Cortex of kidney (tissue), 1 donor: ENCODE measurements at places on chromosomes 4 and X.

DNA sequence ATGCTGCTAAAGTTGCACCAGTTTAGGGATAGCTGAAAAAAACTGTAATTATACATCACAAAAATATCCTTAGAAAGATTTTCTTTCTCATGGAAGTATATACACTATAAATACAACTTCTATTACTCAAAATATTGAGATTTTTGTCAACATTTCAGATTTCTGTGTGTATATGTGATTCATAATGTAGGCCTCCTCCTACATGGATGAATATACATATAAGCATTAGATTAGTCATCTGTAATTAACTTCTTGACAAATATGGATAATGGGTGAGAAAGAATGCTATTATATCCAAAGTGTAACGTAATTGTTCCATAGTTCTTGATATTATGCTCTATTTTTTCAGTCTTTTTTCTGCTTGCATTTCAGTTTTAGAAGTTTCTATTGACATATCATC is 124.9 kb downstream of the CBLL2 start:
- no peak for DNase-seq

- peak; percentile 2 for DNase-seq
Measured at GRCh38 chrX:129772796-129773431, 6.8 kb upstream of the SASH3 start.

DNA sequence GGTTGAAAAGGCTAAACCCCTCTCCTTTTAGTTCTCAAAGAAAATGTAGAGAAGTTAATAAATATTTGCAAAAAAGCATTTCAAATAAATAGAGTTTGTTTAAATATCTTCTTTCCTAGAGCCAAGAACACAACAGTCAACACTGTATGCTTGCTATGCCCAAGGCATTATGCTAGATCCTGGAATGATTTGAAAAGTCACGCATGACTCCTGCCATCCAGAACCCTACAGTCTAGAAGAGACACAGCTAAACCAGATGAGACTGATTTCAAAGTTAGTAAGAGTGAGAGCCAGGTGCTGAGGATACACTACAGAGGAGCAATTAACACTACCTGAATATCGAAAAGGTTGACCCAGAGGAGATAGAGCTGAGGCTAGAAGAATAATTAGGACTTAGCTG is 205.8 kb downstream of the NWD2 start:
- no peak for DNase-seq

GRCh38 chrX:134388161-134389109 is 71.5 kb upstream of the HPRT1 start:
- no peak for DNase-seq

DNA sequence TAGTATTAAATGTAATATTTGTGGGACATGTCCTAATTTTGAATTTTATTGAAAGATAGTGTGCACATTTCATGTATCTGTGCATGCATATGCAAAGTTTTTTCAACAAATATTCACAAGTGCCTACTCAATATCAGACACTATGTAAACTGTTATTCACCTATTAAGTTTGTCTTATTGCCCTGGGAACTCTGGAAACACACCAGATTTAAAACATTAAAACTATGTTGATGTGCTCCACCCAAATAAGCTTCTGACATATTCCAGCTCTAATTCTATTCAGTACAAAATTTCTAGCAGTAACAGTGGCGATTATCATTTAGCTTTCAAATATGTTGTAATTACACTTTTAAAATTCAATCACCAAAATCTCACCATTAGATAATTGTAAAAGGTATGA is 183.1 kb upstream of the TTC29 start:
- DNase-seq = no peak

DNA sequence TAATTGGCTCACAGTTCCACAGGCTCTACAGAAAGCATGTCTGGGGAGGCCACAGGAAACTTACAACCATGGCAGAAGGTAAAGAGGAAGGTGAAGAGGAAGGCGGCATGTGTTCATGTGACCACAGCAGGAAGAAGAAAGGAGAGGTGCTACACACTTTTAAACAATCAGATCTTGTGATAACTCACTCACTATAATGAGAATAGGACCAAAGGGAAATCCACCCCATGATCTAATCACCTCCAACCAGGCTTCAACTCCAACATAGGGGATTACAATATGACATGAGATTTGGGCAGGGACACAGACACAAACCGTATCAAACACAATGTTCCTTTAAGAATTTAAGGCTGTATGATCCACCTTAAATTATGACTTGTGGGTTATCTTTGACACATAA is 10.5 kb upstream of the PGM2 start:
- DNase-seq = no peak

DNA sequence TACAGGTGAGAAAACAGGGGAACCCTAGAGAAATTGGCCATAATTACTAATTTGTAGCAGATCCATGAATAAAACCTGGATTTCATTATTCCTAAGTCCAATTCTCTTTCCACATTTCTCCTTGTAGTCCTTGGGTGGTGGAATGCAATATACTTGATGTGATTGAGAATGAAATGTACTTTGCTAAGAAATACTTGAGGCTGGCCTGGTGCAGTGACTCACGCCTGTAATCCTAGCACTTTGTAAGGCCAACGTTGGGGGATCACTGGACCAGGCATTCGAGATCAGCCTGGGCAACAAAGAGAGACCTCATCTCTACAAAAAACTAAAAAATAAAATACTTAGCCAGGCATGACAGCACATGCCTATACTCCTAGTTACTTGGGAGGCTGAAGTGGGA is 15.9 kb downstream of the TMEM184C start:
- DNase-seq = no peak

DNA sequence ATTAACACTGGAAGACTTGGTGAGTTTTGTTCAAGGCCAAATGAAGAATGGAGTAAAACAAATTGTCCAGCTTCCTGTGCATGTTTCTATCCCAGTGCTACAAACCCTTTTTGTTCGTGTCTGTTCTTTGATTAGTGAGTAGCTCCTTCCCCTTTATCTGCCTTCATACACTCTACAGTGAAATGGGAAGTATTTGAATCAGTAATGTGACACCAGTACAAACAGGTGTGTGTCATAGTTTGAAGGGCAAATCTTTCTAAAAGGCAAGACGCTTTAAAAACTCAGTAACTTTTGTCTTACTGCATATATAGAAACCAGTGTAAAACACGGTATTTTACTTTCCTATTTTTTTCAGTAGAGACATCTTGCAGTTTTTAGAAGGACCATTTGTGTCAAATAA is 5.9 kb downstream of the ARHGEF38 start:
- no peak for DNase-seq

- DNase-seq = no peak
Measured at GRCh38 chr4:127450276-127450675, 182.5 kb upstream of the INTU start.

DNA sequence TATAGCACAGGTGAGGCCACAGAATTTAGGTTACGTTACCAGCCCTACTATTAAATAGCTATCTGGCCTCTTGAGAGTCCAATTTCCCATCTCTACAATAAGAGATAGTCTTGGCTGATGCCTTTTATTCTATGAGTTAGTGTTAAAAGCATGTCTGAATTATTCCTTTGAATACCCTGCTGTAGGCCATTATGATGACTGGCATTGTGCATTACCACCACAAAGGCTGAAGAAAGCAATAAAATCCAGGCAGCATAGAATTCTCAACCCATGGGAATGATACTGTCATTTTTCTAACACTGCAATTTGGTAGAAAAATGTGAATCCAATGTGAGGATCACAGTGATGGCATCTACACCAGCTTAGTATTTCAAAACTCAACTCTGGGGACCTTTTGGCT is 51.4 kb downstream of the OTC start:
- DNase-seq = no peak

DNA sequence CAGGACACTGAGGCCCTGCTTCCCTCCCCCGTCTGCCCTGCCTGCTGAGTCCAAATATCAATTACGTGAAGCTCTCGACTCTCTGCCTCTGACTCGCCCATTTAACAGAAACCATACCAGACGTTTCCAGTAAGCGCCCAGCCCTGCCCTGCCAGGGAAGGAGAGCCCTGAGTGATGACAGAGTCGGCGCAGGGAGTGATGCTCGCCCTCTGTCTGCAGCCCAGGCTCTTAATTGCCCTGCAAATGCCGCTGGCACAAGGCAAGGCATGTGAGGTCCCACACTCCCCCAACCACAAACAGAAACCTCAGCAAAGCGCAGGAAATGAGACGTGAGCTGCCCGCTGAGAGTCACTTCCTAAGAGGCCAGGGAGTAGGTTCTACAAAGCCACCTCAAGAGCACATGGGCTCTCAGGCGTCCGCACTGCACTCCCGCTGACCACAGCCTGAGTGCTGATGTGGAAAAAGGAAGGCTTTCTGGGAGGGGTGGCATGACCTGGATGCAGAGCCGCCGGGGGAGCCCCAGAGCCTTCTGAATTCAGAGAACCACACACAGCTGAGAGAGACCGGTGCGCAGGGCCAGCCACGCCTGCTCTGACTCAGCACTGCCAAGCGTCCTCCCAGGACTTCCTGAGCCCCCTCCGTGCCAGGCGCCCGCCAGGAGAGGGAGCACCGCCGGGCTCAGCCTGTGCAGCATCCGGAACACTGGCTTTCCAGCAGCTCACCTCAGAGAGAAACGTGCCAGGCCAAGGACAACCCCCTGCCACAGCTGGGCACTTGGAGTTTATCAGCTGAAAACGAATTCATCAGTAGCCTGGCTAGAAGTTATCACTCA is 5.3 kb downstream of the ZFYVE28 start:
- DNase-seq = no peak

GRCh38 chrX:11259437-11259836 is 33.8 kb upstream of the AMELX start:
- DNase-seq = no peak

- DNase-seq = peak; percentile 5
Measured at GRCh38 chrX:103607364-103608305, at the start of gene TCEAL3. Gene TCEAL3, plus strand, starts transcription at chrX:103607963. Its CDS starts 1,102 bp downstream, at chrX:103609065.

DNA sequence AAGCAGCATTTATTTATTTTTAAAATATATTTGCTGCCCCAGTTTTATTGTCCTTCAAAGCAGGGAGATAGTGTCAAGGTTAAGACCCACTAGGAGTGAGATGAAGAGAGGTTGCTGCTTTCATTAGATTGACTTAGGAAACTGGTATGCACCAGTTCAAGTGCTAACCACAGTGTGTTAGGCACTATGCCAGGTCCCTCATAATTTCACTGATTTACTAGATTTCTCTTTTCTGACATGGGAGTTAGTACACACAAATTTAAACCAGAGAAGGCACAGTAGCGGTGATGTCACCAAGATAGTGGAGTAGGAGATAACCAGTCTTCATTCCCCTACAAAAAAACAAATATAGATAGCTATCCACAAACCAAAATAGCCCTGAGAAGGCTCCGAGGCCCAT is 14.3 kb downstream of the RRAGB start:
- no peak for DNase-seq

DNA sequence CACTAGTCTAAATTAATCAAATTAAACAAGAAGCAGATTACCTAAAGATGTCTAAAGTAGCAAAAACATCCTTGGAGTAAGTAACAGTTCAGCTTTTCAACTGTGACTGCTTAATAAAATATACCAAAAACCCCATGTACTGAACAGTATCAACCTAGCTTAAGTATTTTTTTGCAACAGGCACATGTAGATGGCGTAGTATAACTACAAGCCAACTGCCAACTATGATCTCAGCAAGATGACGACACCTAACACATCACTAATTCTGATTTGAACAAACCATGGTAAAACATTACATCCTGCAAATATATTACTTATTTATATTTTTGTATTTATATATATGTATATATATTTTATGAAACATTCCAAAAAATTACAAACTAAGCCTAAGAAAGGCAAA is 24.5 kb downstream of the DHX15 start:
- no peak for DNase-seq

- DNase-seq = no peak
Measured at GRCh38 chrX:150935467-150935866, 37.0 kb upstream of the CD99L2 start.

DNA sequence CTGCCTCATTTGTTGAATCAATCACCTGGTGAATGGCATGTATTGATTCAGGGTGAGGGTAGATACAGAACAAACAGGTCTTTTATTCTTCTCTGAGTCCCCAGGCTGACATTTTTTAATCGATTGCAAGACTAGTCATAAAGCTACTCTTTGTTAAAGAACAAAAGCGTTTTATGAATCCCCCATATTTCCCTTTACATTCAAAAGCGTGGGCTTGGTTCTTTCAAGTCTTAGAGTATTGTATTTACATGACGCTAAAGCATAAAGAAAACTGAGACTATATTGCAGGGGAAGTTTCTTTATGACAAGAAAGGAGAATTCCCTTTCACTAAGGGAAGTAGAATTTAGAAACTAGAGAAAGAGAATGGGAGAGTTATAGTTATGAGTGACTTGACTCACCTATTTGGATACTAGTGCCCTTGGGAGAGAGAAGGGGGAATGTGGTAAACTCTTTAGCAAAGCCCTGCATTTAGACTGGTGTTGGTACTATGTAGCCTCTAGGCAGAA is 69.3 kb upstream of the PDE5A start:
- no peak for DNase-seq

GRCh38 chr4:74997948-74998729 is 65.2 kb downstream of the PARM1 start:
- DNase-seq = no peak

GRCh38 chrX:123704781-123705180 is 28.1 kb downstream of the THOC2 start:
- no peak for DNase-seq

DNA sequence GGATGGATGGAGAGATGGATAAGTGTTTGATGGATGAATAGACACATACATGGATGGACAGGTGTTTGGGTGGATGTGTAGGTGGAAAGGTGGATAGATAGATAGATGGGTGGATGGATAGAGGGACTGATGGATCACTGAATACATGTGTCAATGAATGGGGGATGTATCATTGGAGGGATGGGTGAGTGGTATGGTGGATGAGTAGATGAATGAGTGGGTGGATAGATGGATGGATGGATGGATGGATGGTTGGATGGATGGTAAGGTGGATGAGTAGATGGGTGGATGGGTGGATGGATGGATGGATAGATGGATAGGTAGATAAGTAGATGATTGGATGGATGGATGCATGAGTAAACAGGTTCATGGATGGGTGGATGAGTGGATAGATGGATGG is 41.1 kb upstream of the CD99 start:
- DNase-seq = no peak

DNA sequence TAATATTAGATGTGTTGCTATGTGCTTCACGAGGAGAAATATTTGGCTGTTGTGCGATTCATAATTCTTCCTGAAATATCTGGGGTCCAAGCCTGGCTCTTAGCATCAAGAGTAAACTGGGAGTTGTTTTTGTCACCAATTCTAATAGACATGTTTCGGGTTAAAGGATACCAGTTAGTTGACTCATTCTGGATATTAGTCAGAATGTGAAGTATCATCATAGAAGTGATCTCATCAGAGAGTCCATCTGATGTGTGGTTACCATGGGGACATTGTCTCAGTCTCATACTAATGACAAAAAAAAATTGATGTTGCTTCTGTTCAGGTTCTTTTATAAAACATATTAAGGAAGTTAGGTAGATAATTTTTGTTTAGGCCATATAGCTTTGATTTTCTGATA is 57.2 kb upstream of the MTMR1 start:
- no peak for DNase-seq
